NCI-H526 treated with DMSO at 0.1 percent for 48 hours (cell line): ENCODE measurements at places on chromosomes 12 and 14.

GRCh38 chr12:103676893-103677292, 89.8 kb downstream of the STAB2 start:
- no peak for DNase-seq

DNA sequence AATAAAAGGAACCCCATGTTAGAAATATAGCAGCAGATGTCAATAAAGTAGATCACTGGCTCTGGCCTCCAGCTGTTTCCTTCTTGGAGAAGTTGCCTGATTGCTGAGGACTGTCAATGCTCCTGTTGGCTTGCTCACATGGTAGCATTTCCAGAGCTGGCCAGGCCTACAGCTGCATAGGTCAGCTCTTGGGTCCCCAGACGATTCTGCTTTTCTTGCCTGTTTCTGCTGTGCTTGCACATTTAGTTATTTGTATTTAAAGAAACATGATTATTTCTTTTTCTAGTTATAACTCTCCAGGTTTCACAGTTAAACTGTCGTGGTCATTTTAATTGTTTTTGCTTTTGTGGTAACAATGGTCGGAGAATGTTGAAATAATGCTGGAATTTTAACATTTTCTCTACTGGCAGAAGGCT, 7.2 kb downstream of the NAV3 start:
- DNase-seq = no peak

- DNase-seq = no peak
Measured at GRCh38 chr14:39029789-39030188, 73.2 kb downstream of the SEC23A start.

DNA sequence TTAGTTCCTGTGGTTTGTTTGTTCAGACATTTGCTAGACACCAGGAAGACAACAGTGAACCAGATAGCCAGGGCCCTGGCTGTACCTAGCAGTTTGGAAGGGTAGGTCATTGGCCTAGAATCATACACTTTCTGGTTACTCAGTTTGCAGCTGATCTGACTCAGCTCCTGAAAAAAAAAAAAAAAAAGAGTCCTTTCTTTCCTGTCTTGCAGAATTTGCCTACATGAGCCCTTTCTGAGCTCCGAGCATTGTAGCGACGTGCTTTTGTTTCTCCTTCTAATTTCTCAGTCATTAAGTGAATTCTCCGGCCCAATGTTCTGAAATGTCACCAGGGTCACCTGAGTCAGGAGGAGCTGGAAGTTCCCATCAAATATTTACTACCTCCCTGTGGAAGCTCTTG, 2.4 kb downstream of the CABP1 start:
- no peak for DNase-seq

DNA sequence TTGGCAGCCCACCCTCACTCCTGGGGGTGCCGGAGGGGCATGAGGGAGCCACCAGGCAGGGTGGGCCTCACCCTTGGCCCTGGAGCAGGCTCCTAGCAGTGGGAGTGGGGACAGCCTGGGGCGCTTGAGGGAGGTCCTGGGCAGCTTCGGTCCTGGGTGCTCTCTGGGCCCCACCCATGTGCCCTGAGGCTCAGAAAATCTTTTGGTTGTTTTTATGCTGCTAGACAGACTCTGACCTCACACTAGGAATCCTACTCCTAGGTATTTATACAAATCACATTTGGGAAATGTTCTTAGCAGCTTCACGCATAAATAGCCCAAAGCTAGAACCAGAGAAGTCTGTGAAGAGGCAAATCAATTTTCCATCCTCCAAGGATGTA, 10.9 kb upstream of the ULK1 start:
- DNase-seq = no peak

DNA sequence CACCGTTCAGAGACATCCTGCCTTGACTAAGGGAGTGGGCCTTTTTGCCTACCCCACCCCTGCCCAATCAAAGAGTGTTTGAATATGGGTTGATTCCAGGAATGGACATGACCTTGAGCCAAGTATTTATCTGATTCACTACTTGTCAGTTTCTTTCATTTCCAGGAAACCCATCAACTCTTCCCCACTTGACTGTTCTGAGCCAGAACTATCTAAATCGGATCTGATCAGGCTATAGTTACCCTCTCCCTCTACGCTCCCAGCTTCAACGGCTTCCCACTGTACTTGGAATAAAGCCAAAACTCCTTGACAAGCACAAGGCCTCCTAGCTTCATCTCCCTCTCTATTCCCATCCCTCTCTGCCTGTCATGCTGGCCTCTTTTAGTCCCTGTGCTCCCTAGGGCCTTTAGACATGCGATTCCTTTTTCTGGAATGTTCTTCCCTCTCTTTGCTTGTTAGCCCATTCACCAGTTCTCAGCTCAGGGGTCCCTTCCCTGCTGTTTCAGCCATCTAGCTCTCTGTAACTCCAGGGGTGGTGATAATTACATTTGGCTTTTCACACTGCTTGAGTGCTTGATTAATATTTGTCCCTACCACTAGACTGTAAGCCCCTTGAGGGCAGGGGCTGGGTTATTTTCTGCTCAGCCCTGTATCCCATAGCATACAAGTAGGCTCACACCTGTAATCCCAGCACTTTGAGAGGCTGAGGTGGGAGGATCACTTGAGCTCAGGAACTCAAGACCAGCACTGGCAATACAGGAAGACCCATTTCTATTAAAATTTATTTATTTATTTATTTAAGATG, 5.5 kb upstream of the ITPK1 start:
- DNase-seq = no peak

- DNase-seq = no peak
Measured at GRCh38 chr12:115650026-115650425, 627.5 kb downstream of the MED13L start.

DNA sequence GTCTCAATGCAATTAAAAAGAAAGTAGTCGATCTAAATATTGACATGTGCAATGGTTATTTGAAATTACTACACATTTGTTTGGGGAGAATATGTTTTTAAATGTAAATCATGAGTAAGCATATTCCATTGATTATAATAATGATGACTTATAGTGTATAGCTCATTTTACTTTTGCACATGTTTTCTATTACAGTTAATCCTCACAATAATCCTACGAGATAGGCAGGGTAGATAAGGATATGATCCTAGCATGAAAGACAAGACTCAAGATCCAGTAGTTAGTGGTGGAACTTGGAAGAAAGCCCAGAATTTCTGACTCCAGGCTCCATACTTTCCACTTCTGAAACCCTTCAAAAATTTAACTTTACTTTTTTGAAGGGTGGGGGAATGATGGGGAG, 94.0 kb downstream of the NAV3 start:
- DNase-seq = no peak

DNA sequence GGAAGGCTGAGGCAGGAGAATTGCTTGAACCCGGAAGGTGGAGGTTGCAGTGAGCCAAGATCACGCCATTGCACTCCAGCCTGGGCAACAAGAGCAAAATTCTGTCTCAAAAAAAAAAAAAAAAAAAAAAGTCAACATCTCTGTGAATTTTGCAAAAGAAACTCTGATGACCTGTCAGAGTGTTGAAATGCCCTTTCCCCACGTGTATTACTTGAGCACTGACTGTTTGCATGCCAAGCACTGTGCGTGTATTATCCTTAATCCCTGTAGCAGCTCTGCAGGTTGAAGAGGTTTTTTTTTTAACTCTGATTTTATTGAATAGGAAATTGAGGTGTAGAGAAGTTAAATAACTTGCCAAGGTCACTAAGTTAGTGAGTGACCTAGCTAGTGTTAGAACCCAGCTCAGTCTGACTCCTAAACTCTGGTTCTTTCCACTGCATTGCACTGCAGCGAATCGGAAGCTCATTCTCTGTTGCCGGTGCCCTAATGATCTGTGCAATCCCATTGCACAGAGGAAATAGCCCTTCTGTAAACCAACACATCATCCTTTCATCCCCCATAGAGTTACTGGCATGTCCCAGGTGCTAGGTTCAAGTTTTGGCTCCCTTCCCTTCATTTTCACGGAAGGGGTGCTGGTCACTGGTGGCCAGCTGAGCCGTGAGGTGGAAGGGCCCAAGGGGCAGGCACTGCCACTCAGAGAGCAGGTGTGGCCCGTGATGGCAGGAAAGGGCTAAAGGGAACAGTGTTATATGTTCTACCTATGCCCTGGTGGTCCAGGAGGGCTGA, 122.3 kb downstream of the EML1 start:
- no peak for DNase-seq

- DNase-seq = no peak
Measured at GRCh38 chr14:22448905-22449599, 140.0 kb downstream of the DAD1 start.

DNA sequence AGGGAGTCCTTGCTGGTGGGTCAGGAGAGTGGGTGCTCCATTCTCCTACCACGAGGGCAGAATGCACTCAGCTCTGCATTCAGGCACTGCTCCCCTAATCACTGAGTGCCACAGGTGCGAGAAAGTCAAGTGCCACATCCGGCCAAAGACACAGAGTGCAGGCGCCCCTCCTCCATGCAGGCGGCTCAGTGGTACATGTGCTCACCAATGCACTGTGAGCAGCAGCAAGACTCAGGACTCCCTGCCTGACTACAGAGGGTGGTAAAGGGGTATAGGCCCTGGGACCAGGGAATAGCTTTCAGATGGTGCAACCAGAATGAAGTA, 32.9 kb downstream of the ZFYVE21 start:
- no peak for DNase-seq

- DNase-seq = no peak
Measured at GRCh38 chr14:51630987-51631386, 20.7 kb upstream of the FRMD6 start.

DNA sequence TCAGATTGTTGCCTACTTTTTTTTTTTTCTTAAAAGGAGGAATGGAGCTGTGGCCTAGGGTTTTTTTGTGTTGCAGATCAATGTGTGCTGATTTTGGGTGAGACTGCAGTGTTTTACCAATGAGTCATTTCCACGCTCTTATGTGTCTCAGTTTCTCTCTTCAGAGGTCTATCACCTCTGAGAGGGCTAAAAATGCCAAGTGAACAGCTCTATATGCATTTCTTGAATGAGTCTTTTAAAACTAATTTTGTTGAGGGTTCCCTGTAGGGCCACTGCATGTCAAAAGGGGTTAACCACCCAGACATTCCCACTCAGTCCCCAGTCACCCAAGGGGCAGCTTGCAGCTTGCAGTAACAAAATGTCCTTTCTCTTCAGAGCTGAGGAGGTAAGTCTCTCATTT, 24.3 kb upstream of the GLIPR1L2 start:
- DNase-seq = no peak

GRCh38 chr12:121184425-121184824, 25.5 kb upstream of the P2RX4 start:
- peak; percentile 72 for DNase-seq

DNA sequence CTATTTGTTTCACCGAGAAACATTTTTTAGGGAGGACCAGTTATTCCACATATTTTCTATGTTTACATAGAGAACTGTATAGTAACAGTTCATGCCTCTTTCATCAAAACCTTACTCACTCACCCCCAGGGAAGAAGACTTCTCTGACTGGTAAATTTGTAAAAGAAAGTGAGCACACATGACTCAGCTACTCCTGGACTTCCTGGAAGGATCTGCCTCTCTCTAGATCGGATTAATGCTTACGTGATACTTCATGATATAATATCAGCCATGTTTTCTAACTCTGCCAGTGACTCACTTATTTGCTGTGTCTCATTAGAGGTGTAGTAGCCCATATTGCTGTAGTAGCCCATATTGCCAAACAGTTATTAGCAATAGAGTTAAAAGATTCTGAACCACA, 494.3 kb upstream of the ATXN7L3B start:
- DNase-seq = no peak

- no peak for DNase-seq
Measured at GRCh38 chr12:73352826-73353225, 1080.7 kb downstream of the TRHDE start.

DNA sequence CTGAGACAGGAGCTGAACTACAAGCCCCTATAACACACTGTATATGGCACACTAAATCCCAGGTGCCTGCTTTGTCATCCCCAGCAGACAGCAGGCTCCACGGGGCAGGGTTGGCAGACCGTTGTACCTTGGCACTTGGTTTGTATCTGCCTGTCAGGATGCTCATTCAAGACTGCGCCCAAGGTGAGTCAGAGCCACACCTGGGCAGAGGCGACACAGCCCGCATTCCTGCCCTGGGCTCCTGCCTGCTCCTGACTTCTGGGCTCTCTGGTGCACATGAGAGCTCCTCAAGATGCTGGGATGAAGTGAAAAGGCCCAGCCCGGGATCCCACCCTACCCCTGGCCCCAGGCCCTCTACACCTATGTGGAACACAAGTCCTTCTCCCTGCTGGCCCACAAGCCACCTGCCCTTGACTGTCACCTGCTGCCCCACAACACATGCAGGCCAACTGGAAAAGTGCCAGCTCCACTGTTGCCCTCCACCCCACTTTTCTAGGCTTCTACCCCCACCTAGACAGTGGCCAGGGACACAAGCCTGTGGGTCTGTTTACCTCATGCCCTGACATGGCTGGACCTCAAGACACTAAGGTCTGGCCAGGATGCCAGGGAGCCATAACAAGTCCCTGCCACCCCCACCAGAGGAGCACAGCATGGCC, 30.8 kb upstream of the PNMA1 start:
- no peak for DNase-seq
